CD4-positive, alpha-beta T cell treated with Interleukin-4 for 4 hours (primary cell): ENCODE measurements at places on chromosomes 16 and 17.

- DNase-seq = no peak
These were observed 212.2 kb downstream of the AATF start for GRCh38 chr17:37160944-37161343.

DNA sequence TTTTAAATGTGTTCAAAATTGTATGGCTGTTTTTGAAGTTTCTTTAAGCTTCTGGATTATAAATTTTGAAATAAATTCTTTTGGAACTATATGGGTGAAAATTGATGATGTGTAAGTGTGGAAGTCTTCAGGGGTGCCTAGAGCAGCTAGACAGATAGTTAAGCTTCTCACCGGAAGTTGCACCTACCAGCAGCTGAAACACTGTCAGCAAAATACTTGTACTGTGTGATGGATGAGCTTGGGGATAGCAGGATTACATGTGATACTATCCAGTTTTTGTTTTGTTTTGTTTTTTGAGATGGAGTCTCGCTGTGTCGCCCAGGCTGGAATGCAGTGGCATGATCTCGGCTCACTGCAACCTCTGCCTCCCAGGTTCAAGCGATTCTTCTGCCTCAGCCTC is 19.7 kb downstream of the RBL2 start:
- DNase-seq = peak; percentile 35

DNA sequence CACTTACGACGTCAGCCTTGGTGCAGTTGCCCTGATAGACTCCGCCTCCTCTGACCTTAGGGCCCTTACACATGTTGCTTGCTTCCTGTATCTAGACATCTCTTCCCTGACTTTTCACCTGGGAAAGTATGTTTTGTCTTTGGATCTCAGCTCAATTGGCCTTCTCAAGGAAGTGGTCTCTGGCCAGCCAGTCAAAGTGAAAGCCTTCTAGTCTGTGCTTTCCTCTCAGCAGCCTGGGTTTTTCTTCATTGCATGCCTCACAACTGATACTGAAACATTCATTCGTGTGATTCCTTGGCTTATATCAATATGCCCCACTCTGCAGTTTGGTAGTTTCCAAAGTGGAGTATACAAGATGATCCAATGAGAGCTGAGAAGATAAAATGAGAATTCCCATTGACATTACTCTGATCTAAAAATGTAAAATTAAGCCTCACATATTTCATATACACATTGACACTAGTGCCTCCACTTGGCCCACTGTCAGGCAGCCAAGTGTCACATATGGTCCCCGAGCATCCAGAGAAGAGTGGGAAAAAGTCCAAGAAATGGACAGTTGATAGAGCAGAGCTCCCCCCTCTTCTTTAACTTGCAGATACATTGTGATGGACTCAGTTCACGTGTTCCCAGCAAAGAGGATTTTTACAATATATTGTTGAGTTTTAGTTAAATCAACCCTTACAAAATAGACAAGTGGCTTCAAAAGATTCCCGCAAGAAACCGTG is 371.2 kb upstream of the ASIC2 start:
- no peak for DNase-seq

DNA sequence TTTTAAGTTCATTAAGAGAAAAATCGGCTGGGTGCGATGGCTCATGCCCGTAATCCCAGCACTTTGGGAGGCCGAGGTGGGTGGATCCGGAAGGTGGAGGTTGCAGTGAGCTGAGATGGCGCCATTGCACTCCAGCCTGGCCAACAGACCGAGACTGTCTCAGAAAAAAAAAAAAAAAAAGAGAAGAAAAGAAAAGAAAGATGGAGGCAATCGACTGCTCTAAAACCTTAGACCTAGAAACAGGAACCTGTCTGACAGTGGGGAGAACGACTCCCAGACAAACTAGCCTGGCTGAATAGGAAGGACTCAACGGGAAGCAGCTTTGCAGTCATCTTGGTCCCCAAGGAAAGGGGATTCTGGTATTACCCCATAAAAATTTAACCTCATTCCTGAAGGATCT is 13.7 kb downstream of the MRC2 start:
- DNase-seq = no peak

DNA sequence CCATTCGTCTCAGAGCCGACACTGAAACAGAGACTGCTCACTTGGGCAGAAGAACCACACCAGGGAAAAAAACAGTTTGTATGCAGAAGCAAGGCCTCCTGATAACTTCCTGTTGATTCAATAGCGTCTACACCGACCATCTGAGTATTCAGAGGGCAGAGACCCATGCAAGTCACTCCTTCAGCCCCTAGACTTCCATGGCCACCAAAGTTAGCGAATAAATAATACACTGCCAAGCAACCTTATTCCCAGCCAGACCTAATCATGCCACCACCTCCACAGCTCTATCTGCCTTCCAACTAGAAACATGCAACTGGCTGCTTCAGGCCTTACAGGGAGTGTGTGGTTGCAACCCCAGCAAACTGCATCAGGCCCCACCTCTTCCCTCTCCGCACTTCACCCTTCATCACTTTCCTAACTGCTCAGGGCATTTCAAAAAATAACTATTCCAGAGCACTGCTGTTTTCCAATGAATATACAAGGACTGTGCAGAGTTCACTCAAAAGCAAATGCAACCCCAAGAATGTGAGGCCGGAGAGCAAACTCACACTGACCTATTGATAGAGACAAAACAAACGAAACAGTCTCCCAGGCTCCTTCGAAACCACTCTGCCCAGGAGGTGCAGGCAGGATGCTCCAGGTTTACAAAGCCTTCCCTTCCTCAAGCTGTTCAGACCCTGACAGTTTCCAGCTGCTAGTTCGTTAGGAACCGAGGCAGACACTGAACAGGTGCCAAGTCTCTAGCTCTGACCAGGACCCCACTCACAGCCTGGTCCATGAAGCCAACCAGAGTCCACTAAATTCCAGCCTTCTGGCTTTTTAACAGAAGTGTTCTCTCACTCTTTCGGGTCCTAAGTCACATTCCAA is 3.6 kb downstream of the USP7 start:
- DNase-seq = peak; percentile 47

DNA sequence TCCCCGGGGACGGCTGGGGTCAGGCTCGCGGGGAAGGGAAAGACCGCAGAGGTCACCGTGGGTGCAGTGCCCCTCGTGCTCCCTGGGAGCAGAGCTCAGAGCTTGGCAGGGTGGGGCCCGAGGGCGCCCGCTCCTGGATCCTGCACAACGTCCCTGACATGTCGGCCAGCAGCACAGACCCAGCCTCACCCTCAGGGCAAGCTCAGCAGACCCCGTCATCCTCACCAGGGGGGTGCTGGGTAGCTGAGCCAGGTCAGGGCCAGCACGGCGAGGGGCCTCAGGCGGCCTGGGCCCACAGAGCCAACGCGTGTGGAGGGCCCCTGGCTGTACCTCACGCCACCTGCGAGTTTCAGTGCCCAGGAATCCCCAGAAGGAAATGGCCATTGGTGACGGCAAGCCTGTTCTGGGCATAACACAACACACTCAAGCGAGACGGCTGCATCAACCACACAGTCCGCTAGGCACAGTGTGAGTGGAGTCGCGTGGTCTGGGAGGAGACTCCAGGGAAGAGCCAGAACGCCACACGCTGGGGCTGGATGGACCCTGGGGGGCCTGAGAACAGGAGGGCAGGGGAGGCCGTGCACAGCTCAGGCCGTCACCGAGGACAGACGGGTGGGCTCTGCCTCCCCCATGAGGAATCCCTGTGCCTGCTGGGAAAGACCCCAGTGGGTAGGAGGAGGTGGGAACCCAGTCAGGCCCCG is 60.3 kb downstream of the ZNF778 start:
- no peak for DNase-seq

DNA sequence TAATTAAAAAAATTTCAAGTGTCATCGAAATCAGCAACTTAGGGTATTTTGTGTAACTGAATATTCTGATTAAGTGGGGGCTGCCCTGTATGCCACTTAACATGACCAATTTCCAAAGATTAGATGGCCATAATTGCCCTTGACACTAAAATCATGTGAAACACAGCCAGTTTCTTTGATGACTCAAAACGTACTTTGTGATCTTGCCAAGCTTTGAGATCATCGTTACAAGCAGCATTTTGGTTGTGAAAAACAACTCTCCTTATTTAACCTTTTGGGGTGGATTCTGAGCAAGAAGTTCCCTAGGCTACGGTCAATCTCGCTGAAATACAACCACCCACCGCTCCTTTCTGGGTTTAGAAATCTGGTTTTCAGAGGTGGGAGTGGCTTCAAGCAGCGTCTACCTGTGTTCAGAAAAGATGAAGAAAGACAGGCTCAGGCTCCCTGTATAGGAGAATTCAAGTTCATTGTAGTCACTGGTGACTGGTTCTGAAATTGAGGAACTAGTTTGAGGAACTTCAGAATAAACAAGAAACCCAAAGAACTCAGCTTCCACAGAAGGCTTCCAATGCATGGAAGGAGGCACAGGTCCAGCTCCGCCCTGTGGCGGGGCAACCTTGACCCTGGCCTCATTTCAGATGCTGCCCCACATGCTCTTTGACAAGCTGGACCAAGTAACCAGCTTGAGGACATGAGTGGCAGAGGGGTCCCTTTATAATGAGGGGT is 9.4 kb downstream of the MAP3K14 start:
- DNase-seq = peak; percentile 81

DNA sequence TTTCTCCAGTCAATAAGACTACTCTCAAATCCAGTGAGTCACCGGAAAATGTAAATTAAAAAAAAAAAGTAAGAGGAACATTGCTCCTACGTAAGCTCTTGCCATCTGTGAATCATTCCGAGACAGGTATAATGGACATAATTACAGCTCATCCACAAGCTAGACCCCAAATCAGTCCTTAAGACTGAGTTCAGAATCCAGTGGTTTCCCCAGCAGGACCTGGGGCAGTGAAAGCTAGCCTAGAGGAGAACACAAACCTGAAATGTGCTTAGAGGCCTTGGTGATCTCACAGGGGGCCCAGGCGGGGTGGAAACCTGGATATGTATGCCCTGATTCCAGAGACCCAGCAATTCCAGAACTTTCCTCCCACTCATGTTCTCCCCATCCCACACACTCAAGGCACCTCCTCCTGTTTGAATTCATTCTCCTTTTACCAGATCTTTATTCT is 132.0 kb downstream of the COPRS start:
- no peak for DNase-seq

DNA sequence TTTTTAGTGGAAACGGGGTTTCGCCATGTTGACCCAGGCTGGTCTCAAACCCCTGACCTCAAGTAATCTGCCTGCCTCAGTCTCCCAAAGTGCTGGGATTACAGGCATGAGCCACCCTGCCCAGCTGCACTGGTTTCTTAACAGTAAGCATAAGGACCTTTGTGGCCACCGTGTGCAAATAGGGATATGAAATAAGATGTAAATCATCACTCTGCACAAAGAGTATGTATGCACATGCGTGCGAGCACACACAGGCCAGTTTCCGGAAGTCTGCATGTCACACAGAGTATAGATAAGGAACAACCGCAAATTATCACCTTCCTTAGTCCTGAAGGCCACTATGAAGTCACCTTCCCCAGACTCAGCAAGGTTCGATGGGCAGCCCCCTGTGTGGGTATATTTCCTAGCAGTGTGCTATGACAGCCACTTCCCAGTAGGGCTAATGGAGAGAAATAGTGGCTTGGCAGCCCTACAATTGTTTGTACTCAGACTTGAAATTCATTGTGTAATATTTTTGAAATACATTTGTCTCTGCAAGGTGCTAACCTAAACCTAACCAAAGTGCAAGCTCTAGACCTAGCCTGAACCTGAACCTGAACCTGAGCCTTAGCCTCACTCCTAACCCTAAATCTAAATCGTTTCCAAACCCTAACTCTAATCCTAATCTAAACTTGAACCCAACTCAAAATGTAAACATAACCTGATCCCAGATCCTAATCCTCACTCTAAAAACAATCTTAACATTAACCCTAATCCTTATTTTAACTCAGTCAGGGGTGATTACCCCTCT is 48.4 kb upstream of the SKAP1 start:
- DNase-seq = peak; percentile 45

DNA sequence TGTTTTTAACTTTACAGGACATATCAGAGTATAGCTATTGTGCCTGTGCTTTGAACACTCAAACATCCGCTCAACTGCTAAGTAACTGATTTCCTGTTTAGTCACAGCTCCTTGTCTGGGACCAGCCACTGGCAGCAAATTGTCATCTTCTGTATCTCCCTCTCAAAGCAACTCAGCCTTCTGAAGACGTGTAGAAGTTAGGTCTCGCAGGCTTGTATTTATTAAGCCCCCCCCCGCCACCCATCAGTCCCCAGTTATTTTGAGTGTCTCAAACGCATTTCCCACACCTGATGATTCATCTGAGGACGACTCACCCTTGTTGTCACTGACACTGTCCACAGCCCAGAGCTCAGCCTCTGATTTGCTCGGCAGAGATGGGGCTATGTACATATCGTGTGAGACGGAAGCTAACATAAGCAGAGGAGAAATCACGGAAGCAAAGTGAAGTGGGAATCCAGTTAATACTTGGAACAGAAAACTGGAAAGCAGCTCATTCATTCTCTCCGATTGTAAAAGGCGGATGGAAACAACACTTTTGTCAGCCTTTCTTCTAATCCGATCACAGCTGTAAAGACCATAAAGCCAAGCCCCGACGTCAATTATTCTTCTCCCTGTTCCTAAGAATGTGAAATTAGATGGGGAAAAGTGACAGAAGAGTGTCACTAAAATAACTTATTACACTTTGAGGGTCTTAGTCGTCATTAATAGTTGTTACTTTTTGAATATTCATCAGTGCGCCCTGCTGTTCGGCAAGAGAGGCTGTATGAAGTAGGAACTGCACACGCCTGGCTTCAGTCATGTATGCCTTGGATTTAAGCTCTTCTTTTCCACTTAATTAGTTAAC is 64.2 kb downstream of the PITPNC1 start:
- DNase-seq = peak; percentile 98

DNA sequence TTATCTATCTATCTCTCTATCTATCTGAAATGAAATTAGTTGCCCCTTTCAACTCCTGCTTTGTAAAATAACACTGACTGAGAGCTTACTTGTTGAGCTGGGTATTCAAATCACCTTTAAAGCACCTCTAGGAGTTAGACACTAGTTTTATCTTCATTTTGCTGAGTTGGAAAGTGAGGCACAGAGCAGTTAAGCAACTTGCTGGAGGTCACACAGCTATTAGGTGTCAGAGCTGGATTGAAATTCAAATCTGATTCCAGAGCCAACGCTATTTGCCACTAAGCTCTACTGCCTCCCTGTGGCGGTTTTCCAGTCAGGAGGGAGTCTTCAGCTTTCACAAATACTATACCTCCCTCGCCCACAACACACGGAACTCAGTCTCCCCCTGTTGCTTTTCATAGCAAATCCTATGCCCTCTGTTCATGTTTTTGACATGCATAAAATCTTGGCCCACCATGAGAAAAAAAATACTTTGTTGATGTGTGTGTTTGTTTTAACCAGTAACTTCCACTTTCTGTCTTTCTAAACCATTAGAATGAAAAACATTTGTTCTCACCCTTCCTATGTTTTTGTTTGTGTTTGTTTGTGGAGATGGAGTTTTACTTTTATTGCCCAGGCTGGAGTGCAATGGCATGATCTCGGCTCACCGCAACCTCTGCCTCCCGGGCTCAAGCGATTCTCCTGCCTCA is 74.8 kb upstream of the SMURF2 start:
- peak; percentile 63 for DNase-seq
